CD4-positive, alpha-beta T cell treated with Interleukin-10 for 1 hour (primary cell): ENCODE measurements at places on chromosomes 5 and 9.

DNA sequence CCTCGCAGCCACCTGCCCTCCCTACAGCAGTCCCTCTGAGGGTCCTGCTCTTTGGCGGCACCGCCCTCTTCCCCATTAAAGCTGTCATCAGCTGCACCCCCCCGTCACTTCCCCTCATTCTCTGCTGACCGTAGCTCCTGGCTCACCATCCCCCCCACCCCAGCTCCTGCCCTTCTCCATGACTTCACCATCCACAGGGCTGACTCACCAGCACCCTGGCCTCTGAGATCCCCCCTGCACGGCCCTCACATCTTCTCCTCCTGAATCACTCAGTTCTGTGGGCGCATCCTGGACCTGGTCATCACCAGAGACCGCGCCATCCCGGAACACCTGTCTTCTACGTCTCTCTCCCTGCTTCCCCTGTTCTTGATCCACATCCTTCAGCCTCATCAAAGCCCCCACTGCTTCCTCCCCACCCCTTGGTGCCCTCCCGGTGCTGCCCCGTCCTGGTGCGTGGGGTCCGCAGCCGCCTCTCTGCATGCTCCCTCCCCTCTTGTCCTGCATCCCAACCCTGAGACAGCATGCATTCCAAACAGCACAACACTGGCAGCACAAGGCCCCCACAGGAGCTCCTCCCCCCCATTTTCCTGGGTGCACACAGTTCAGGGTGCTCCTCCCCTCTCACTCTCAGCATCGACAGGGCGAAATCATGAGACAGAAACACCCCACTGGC, 12.9 kb downstream of the FLT4 start:
- no peak for DNase-seq

DNA sequence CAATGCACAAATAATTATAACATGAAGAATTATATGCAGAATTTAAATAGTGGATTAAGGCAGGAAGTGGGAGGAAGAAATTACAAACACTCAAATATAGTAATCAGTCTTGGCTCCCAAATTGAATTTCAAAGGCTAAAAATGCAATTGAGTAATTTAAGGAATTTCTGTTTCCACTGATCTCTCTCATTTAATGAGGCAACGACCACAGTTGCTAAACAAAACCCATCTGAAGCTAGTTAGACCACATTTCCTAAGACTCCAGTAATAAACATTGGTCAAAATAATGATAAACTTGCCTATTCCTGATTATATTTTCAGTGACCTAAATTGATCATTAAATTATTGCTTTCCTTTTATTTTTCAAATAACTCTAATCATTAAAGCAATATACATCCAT, 174.3 kb upstream of the GRIN3A start:
- no peak for DNase-seq

GRCh38 chr5:52748590-52748989, 39.1 kb upstream of the ITGA1 start:
- no peak for DNase-seq

DNA sequence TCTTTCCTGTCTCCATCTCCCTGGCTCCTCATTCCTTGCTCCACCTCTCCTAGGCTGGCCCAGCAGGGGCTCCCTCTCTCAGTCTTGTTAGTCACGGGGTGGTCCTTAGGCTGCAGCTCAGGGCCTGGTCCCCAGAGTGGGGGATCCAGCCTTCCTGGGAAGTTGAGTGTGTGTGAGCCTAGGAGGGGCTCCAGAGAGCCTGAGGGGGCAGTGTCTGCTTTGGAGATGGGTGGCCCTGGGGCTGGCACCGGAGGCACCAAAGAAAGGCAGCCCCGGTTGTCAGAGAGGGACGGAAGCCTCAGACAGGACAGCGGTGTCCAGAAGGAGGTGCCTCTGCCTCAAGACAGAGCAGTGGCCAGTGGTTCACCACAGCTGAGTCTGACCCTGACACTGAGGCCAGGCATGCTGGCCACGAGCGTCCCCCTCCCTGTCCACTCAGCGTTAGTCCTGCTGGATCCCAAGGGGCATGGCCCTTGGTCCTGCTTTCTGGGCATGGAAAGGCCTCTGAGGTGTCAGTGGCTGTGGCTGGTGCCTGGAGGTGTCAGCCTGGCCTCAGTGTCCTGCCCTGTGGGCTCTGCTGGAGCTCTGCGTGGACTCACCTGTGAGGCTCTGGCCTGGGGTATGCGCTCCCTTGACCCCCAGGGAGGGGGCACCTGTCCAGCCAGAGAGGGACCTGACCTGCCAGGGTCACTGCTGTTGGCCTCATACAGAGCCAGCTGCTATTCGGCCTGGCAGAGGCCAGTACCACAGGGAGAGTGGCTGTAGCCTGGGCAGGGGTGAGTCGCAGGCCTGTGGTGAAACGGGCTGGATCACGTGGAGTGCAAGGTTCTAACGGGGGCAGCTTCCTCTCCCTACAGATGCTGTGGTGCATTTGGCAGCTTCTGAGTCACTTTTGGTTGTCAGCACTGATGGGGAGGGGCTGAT, 130.6 kb downstream of the CACNA1B start:
- no peak for DNase-seq

DNA sequence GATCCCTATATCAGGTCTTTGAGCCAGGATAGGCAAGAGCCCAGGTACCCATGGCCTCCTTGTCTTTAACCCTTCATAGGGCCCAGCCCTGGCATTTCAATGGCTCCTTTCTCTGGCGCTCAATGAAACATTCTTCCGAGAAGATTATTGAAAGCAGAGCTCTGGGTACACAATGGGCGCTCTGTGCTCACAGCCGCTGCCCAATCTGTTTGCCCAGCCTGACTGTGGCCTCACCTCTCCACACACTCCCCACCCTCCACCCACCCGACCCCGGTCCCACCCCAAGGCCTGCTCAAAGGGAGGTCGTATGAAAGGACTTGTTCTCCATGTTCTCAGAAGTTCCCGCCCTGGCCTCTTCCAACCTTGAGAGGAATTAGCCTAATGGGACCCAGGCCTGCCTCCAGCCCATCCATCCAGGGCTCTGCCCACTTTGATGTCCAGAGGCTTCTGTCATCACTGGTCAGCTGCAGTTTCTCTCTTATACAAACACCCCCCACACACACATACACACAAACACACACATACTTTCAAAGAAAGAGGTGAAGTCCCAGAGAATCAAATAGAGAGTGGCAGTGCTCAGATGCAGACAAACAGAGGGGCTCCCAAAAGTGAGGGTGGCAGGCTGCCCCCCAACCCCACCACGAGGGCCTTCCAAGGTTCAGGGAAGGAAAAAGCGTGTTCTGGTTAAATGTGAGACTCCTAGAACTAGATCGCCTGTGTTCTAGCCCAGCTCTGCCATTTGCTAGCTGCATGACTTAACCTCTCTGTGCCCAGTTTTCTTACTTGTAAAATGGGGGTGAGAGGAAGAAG, 5.1 kb upstream of the ARSI start:
- no peak for DNase-seq

- DNase-seq = peak; percentile 52
Measured at GRCh38 chr9:107283623-107284616, 841 bp downstream of the RAD23B start.

GRCh38 chr9:124652615-124653393, 118.3 kb downstream of the NR6A1 start:
- no peak for DNase-seq

GRCh38 chr9:16704116-16705110, 166.1 kb downstream of the BNC2 start:
- no peak for DNase-seq

DNA sequence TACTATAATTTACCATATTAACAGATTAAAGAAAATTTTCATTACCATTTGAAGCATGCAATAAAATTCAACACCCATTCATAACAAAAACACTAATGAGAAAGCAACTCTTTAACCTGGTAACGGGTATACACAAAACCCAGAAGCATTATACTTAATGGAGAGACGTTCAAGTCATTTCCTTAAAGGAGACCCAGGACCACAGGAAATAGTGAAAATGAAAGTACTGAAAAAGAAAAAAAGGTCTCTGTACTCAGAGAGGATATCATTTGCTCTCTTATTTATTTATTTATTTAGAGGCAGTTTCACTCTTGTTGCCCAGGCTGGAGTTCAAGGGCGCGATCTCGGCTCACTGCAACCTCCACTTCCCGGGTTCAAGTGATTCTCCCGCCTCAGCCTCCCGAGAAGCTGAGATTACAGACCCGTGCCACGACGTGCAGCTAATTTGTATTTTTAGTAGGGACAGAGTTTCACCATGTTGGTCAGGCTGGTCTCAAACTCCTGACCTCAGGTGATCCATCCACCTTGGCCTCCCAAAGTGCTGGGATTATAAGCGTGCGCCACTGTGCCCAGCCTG, 61.6 kb downstream of the SETX start:
- peak; percentile 7 for DNase-seq

GRCh38 chr9:89277454-89277853, 33.5 kb upstream of the CKS2 start:
- DNase-seq = peak; percentile 20

- DNase-seq = no peak
Measured at GRCh38 chr9:72800328-72800994, 152.4 kb downstream of the ALDH1A1 start.

DNA sequence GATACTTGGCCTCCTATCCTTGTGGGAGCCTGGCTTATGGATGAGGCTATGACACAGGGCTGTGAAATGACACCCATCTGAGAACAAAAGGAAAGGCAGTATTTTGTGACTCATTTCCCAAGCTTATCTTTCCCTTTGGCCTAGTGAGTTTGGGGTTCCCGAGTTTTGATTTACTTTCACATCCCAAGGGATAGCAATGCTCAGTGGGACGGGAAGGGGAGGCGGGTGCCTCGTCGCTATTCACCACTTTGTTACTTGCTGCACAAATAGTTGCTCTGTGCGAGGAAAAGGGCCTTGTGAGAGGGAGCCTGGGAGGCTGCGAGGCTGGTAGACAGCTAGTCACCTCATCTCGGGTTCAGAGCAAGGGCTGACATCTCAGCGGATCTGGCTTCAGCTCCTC, 59.1 kb upstream of the ENTREP1 start:
- DNase-seq = no peak

DNA sequence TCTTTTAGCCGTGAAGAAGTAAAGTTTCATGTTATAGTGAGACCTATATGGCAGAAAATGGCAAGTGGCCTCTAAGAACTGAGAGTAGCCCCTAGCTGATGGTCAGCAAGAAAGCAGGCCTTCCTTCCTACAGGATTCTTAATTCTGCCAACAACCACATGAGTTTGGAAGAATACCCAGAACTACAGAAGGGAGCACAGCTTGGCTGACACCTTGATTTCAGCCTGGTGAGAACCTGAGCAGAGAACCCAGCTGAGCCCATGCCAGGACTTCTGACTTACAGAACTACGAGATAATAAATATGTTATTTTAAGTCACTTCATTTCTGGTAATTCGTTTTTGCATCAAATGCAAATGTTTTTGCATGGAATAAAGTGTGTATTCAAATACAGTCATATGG, 5.9 kb upstream of the FBXL17 start:
- no peak for DNase-seq

- DNase-seq = no peak
Measured at GRCh38 chr5:142915813-142916424, 145.7 kb downstream of the ARHGAP26 start.

DNA sequence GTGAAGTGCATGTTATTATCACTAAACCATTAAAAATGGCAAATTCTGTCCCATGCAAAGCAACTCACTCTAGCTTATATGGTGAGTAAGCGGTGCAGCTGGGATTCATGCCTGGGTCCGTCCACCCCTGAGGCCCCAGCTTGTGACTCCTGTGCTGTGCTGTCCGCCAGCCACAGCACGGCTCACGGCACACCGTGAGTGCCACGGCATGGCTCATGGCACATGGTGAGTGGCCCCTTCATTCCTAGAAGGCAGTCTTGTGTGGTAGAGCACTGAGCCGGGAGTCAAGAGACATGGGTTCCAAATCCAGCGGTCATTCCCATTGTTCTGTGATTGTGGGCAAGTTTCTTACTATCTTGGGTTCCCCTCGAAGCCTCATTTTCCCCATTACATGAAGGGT, 18.8 kb downstream of the RGS3 start:
- no peak for DNase-seq

DNA sequence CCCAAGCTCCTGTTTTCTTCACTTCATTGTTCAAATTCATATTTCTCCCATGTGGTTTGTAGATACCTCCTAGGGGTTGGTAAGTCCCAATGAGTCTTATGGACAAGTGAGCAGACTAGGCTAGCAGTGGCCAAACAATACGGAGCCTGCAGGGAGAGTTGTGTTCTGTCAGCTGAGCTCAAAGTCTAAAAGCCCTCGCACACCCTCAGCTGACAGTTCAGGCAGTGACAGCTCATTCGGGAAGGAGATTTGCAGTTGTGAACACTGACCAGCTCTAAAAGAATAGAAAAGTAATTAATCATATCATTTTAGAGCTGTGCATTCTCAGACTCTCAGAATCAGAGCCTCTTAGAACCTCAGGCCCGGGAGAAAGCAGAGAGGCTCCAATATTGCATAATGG, 95.1 kb downstream of the SH3TC2 start:
- DNase-seq = no peak

GRCh38 chr5:103840600-103840999, 278.0 kb upstream of the NUDT12 start:
- no peak for DNase-seq

GRCh38 chr9:70049672-70050271, 6.1 kb downstream of the MAMDC2 start:
- DNase-seq = no peak

DNA sequence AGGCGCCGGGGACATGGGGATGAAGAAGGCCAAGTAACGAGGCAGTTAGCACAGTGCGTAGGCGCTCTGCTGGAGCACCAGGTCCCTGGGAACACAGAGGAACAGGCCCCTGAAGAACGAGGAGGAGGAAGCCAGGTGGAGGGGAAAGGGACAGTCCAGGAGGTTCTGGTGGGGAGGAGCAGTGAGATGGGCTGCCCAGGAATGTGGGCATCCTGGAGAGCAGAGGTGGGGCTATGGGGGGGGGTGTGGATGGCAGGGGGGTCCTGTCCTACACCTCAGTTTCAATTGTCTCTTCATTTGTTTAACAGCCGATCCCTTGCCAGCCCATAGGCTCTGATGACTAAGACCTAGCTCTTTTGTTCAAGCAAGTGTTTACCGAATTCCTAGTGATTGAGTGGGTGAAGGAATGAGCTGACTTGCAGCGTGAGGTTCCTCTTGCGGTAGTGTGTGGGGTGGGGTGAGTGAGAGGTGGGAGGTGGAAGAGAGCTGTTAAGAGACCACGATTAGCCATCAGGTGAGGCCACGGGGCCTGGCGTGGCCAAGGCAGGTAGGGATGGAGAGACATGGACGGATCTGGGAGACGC, 8.4 kb upstream of the PHYHD1 start:
- DNase-seq = no peak

DNA sequence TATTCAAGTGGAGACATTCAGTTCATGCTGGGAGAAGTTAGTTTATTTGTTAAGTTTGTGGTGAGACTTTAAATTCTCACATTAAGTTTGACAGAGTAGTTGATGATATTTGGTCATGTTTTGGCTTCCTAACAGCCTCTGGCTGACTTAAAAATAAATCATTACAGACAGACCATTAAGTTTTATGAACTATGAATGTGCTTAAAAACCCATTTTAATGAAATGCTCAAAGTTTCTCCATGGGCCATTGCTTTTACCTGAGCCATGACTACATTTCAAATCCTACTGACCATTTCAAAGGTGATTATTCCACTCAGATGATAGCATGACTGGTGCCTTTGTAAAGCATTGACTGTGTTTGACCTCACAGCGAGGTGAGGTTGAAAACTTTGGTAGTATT, 192.7 kb downstream of the LRRC70 start:
- DNase-seq = no peak

- no peak for DNase-seq
Measured at GRCh38 chr9:27591093-27591492, 17.8 kb upstream of the C9orf72 start.

GRCh38 chr9:77866878-77867277, 164.7 kb downstream of the GNAQ start:
- no peak for DNase-seq

- DNase-seq = peak; percentile 6
Measured at GRCh38 chr5:54832858-54833257, 152.5 kb downstream of the ESM1 start.

GRCh38 chr5:138463419-138464007, 1.8 kb upstream of the EGR1 start:
- no peak for DNase-seq
